ENCODE measurements at places on chromosomes 2 and 18. TPM values are rescaled to one million over a fixed set of nuclear protein-coding genes. Genes with fewer than 3 reads are reported as not detected.

C18orf63 gene
- not detected for total RNA-seq

GYPC gene
- not detected for total RNA-seq

MOGAT1 gene
- 35.9 TPM for total RNA-seq

LRATD1 gene
- total RNA-seq: 14.2 TPM

PLGLB1 gene
- not detected for total RNA-seq

DNA sequence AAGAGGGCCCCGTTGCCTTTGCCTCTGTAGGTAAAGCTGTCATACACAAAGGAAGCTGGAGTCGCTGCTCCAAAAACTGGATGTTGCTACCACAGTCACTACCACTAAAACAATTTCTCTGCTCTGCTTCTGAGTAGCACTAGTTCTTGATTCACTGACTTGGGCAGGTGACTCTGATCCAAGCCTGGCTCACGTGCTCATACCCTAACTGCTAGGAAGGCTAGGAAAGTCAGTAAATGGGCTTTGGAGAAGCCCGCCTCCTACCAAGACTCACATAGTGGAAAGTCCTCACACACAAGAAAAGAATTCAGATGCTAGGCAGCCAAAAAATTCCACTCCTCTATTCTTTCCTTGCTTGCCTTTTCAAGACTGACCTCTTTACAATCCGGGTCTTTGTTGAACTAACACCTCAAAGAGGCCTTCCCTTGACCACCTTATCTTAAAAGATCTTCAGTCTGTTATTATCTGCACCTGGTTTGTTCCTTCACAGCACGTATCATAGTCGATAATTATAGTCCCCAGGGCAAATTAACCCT, 11.4 kb upstream of the DYNC1I2 start:
- DNase-seq: no peak

DNA sequence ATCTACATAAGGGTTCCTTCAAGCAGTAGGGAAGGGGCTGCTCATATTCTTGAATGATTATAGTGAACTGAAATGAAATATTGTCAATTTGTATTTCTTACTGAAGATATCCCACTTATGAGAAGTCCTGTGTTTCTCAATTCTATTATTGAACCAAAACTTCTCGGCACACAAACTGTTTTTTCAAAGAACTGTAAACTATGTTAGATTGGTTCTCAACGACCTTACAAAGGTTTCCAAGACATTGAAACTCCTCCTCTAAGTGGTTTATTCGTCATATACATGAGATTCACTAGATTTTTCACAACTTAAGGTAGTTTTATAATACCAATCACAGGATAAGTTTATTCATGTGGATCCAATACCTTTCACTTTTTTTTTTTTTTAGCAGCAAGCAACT, 1.4 kb downstream of the CCL20 start:
- DNase-seq: no peak

DNA sequence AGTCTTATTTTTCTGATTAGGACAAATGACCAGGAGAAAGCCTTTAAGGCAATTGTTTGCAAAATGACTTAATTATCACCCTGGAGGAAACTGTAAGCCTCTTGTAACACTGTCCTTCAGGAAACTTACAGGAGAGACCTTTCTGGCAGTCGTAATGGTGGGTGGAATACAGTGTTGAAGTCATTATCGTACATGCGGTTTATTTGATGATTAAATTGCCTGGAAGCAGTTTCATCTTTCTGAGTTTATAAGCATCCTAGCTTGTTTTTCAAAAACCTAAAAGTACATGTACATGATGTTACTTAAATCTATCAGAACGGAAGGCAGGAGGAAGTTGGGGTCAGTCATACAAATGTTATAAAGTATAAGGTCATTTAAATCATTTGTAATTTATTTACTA, 86.2 kb upstream of the RAB27B start:
- no peak for DNase-seq

GRCh38 chr2:48946449-48947048, 191.0 kb upstream of the LHCGR start:
- DNase-seq: peak; percentile 47

DNA sequence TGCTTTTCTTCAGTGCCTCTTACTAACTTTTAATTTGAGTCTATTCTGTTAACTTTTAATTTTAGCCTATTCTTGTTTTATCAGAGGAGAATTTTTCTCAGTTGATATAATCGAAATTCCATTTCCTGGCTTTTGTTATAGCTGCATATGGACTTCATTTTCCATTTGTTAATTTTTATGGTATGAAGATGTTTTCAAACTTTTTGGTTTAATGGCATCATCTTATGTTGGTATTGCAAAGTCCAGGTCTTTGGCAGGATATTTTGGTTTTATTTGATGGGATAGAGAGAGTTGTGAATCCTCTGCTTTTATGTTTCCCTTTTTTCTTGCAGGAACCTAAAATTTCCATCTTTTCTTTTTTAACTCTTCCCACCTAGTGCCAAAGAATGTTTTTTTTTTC, 70.9 kb upstream of the RAPGEF4 start:
- no peak for DNase-seq

DNA sequence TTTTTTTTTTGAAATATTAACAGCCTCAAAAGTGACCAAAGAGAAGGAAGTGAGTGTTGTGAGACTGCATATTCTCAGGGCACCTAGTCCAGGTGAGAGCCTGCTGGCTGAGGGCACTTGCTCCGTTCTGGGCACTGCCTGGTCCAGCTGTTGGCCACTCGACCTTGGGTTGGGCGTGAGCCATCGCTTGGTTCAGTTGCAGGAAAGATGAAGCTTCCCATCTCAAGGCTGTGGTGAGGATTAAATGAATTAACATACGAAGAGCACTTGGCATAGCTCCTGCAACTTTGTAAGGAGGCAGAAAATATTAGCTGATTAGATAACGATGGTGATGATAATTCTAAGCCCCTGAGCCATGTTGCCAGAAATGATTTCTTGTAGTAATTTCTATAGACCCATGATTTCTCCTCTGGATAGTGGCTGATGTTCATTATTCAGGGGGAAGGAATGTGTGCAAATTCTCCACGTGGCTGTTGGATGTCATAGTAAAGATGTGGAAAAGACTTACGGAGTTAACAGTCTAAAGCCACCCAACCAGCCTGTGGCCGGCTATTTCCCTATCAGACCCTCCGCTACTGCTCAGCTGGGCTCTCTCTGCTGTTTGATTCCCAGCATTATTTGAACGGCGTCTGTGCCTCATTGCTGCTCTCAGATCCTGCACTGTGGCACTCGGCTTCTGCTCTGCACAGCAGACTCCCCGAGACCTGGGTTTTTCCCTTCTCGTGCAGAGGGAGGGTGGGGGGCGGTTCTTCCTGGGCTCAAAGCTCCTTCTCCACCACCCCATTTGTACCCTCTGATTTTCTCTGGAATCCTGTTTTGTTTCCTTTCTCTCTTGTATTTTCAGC, 221.1 kb downstream of the GALR1 start:
- DNase-seq: no peak
